Frontal cortex (tissue), 4 donors: ENCODE measurements at places on chromosomes 12 and 14. TPM values are rescaled to one million over a fixed set of nuclear protein-coding genes. Genes with fewer than 3 reads are reported as not detected.

DNA sequence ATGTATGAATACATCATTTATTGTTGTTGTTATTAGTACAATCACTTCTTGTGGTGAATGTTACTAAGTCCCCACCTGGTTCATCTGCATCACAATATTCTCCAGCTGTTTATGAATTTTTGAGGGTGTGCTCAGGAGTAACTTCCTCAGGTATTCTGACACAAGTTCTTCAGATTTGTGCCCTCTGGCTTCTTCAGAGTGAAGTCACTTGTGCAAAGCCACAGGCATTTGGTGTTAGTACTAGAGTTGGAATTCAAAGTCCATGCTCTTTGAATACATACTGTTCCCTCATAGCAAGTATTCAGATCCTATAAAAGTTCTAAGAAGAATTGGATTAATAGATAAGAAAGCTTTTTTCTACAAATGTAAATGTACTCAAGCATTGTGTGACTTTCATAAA lies 150.3 kb upstream of the AVPR1A start:
- no peak for DNase-seq

DNA sequence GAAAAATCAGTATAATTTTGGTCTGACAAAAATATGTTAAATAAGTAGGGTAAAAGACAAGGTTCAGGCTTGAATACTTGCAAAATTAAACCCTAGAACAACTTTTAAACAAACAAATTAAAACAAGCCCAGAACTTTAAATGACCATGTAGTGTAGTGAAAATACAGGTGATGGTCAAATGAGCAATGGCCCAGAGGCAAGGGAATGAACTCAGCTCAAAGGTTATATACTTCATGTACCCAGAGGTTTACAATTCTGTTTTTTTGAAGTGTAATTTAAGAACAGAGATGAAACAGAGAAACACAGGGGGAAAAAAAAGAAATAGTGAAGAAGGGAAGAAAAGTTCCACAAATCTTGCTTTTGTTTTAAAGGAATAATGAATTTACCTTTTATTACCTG lies 949.2 kb downstream of the TRHDE start:
- no peak for DNase-seq

GRCh38 chr12:50508970-50509663 lies 4.3 kb downstream of the DIP2B start:
- no peak for DNase-seq

GRCh38 chr12:130186651-130187268 lies 24.5 kb downstream of the FZD10 start:
- no peak for DNase-seq

Gene NRXN3
- total RNA-seq, result 44.8 TPM

Gene SOAT2
- total RNA-seq, result under 0.01 TPM

DNA sequence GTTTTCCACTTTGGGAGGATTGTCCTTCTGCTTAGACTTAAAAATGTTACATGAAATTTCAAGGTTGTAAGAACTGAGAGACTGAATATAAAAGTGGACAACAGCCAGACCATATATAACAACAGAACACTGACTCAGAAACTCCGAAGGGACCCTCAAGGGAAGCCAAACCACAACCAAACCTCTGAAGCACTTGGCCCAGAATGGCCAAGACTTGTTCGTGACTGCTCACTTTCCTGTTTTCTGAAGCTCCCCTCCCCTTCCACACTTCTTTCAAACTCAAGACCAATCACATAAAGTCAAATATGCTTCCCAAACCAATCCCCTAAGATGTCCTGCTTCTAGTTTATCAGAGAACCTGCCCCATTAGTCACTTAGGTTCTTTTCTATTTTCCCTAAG lies 13.7 kb downstream of the OR6J1 start:
- no peak for DNase-seq

DNA sequence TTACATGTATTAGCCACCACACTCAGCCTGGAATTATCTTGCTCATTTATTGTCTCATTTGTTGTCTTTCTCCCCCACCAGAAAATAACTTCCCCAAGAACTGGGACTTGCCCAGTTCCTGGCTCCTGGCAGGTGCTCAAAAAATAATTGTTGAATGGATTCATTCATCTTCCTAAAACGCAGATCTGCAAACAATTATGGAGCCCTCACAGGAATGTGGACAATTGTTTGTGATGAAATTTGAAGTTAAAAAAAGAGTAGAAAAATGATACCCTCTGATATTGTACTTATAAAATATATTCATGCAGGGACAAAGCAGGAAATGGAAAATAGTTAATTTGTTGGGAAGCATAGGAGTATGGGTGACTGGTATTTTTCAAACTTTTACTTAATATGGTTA lies 60.7 kb upstream of the MAP1LC3B2 start:
- no peak for DNase-seq

DNA sequence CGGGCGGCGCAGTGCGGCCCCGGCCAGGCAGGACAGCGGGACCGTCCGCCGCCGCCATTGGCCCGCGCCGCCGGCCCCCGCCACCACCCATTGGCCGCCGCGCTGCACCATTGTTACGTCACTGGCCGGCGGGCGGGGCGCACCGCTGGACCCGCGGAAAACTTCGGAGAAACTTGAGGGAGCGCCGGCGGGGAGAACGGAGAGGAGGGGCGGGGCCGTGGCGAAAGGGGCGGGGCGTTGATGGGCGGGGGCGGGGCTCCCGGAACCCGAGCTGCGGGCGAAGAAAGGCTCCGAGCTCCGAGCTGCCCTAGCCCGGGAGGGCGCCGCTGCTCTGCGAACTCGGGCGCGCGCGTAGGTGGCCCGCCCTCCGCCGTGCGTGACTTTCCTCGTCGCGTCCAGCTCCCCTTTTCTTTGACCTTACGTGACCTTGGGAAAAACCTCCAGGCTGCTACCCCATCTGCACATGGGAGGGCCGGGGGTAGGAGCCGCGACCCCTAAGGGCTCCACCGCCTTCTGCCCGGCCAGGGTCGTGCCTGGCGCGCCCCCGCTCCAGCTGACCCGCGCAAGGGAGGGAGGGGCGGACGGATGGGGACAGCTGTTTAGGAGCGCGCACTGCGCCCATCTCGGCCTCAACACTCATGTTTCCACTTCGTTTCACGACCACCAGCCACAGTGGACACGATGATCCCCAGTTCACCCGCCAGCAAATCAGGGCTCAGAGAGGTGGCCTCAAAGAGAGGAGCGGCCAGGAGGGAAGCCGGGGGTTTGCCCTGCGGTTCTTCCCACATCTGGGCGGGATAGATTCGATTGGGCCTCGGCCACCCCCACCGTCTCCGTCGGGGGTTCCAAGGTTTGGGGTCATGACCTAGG lies at the start of gene ANKRD9:
Gene ANKRD9 (minus strand): TSS at position 31 of the 870 bp plus-strand sequence. CDS start 1,887 bp downstream, outside the sequence.
- DNase-seq, result peak; percentile 99

GRCh38 chr12:51669996-51670395 lies 79.0 kb downstream of the SCN8A start:
- no peak for DNase-seq

Gene RASSF9
- total RNA-seq, result 0.41 TPM

- no peak for DNase-seq
Observed at GRCh38 chr14:92945544-92945943, 22.6 kb downstream of the CHGA start.

GRCh38 chr12:120751389-120751788 lies 25.8 kb downstream of the ACADS start:
- DNase-seq, result no peak

- DNase-seq, result no peak
Observed at GRCh38 chr14:31269634-31270195, 62.1 kb upstream of the HECTD1 start.

Gene BRMS1L
- 17.9 TPM for total RNA-seq

DNA sequence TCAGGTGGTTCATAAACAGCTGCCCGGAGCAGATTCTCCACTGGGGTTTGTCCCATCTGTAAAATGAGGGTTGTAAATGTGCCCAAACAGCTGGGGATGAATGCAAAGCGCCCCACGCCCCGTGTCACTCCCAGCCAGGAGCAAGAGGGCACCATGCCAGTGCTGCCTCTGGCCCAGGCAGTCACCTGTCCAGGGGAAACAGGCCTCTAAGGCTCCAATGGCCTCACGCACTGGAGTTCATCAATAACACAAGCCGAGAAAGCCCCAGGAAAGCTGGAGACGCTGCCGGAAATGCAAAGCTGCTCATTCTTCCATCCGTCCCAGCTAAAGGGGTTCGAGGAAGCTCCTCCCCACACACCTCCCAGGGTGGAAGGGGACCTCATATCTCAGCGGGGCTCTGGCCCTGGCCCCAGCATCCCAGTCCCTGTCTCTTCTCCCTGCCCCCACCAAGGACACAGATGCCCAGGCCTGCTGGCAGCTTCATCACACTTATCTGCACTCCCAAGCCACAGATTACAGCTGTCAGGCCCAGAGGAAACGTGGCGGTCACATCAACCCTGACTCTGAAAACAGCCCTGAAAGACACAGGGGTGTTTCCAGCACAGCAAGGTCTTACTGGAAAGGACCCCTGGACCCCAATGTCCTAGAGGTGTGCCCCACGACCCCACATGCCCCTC lies 21.5 kb downstream of the SCARB1 start:
- no peak for DNase-seq

Gene ENO2
- 169 TPM for total RNA-seq

GRCh38 chr12:28190321-28191050 lies at the start of gene CCDC91:
TSS of gene CCDC91 (plus strand) at chr12:28190456. CDS start at chr12:28257216, 66,760 bp downstream.
- peak; percentile 75 for DNase-seq

DNA sequence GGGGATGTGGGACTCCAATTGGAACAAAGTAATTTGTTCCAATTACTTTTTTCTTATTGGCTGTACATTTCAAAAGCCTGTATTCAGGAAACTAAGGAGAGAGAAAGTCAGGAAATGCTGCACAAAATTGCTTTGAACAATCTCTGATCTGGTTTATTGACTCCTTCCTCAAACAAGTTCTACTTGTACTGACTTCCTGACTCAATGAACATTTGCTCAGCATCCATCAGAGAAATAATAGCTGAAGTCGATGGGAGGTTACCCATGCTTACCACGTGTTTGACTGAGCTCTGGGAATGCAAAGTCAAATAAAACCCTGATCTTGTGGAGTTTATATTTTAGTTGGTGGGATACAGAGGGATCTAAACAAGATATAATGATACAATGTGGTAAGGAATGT lies 15.4 kb upstream of the C12orf75 start:
- DNase-seq, result no peak

GRCh38 chr12:124686370-124687173 lies 119.2 kb upstream of the NCOR2 start:
- no peak for DNase-seq

DNA sequence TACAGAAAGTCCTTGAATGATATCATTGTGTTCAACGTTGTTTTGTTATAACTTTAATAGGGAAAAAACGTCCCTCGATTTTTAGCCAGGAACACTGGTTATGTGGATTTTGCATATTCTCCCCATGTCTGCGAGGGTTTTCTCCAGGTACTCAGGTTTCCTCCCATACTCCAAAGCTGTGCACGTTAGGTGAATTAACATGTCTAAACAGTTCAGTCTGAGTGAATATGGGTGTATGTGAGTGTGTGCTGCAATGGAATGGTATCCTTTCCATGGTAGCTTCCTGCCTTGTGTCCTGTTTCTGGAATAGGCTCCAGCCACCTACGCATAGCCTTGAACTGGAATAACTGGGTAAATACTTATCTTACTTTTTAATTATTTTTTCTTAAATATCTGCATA lies 810.8 kb upstream of the ATXN7L3B start:
- no peak for DNase-seq

- no peak for DNase-seq
Observed at GRCh38 chr14:81245771-81246170, 25.0 kb upstream of the GTF2A1 start.
